ENCODE measurements at places on chromosomes 16 and 17.

DNA sequence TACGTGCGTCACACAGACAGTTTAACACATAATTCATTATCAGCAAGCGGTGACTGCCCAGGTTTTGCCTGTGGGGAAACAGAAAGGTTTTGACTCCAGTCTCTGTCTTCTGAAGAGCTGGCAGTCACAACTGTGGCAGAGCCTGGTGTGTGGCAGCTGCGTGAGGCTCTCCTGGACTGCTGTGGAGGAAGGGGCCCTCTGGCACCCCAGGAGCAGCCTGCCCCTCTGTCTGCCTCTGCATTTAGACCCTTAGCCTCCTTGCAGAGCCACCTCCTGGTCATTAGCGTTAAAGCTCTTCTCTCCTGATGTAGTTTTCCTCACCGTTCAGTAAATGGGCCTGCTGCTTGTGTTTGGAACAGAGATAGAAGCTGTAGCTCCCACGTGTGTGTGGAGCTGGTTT is 10.9 kb downstream of the RAB40C start:
- no peak for DNase-seq

DNA sequence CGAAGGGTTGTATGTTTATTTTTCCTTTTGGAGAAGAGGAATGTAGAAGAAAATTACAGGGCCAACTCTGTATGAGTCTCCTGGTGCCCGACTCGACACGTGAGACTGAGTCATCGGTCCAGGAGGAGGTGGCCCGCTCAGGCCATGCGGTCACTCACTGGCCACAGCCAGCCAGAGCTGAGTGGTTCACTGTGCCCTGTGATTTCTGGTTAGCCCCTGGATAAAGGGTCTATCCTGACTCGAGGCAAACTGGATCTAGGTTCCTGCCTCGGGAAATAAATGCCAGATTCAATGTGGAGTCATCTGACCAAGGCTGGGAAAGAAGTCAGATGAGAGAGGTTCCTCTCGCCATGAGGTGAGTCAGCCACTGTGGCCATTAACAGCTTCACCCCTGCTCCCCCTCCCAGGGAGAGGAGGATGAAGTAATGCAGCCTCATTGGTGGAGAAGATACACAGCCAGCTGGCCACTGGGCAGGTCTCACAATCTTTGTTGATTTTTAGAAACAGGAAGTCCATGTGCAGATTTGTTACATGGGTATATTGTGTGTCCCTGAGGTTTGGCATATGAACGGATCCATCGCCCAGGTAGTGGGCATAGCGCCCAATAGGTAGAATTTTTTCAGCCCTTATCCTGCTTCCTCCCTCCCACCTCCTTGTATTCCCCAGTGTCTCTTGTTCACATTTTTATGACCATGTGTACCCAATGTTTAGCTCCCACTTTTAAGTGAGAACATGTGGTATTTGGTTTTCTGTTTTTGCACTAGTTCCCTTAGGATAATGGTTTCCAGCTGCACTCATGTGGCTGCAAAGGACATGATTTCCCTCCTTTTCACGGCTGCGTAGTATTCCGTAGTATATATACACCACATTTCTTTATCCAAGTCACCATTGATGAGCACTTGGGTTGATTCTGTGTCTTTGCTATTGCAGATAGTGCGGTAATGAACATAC is 21.7 kb upstream of the USP36 start:
- no peak for DNase-seq

GRCh38 chr16:29837841-29838240 is 17.6 kb downstream of the MVP start:
- DNase-seq, result no peak

DNA sequence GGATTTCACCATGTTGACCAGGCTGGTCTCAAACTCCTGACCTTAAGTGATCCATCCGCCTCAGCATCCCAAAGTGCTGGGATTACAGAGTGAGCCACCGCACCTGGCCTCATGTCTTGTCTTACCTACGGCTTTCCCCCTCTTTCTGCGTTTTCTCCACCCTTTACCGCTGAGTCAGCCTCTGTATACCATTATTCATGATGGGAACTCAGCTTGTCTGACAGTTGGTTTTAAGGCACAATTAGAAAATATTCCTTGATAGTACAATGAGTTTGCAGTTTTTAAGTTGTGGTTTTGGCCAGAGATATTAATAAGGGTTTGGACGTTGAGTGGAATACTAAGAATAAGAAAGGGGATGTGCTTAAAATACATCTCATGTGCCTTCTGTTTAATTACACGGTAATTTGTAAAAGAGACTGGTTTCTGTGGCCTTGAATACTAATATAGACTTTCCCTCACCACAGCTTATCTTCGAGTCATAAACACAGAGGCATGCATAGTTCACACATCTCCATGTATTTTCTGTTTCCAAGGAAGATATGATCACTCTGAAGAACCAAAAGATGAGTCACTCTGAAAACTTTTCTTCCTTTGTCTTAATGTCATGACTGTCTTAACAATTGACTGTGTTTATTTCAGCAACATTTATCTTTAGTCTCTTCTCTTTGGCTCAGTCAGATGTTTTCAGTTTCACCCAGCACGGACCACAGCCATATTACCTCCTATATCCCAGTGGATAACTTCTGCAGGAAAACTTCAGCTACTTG is 54.4 kb downstream of the PITPNC1 start:
- DNase-seq, result no peak

DNA sequence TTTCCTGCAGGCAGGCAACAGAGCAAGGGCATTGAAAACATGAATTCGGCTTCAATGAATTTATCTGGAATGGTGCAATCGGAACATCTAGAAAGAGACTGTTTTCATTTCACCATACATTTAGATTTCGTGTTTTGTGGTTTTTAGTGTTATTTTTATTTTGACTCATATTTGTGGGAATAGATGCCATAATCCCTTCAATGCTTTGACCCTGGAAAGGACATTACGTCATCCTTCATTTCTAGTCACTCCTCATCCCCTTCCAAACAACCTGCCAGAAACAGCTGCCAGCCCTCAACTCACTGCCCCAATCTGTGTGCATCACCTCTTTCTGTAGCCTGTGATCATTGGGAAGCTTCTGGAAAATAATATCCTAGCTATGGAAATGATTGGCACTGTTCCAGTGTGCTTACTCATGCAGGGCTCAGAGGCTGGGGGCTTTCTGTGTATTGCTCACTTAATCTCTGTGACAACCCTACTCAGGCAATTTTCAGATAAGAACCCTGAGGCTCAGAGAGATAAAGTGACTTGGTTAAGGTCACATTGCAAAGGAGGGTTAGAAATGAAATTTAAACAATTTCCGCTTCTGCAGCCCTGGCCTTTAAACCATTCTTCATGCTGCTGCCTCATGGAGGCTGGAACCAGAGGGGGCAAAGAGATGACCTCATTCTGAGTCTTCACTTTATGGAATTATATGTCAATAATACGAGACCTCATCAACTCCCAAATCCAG is 9.5 kb upstream of the KSR1 start:
- DNase-seq, result no peak

- no peak for DNase-seq
Observed at GRCh38 chr16:59964232-59964924, 1230.3 kb upstream of the GOT2 start.
